Stimulated activated CD4-positive, alpha-beta T cell treated with anti-CD3 and anti-CD28 coated beads, Interleukin-2, amount 100 ng/mL, for 48 hours (primary cell): ENCODE measurements at places on chromosomes 2 and 18.

- DNase-seq: no peak
These were observed 28.6 kb downstream of the LRRC30 start for GRCh38 chr18:7259475-7259874.

GRCh38 chr18:61854578-61855448, 38.0 kb downstream of the RNF152 start:
- no peak for DNase-seq

DNA sequence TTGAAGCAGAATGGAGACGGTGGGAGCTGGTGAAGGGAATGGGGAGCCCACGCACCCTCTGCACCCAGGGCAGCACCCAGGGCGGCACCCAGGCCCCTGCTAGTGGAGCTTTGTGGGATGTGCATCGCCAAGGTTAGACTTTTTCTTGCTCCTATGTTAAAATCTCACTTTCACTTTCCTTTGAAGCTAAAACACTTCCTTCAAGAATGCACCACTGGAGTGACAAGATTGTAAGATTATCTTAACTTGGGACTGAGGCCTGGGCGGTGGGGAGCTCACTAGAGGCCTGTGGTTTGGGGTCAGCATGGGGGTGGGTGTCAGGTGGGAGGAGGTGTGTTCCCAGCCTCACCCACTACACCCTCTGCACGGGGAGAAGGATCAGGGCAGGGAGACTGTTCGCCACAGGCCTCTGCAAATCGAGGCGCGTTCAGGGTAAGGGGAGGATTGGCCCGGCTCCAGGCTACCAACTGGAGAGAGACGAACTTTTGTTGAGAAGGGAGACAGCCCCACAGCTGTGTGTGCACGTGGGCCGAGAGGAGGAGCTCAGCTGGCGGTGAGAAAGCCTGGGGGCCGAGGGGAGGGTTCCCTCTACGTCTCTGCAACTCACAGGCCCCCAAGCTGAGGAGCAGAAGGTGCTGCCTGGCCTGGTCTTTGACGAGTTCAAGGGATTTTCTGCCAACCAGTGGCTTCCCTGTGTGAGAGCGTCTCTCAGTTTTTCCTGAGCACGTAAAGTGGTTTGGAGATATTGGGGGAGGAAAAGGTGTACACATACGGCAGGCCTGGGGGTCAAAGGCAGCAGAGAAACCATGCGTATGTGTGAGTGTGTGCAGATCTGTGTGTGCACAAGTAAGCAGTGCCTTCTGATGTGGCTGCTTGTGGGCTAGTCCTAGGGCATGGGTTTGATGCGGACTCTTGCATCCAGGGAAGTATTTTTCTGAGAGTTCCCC, 147.7 kb downstream of the KLHL29 start:
- DNase-seq: peak; percentile 29

GRCh38 chr2:219457784-219458369, 23.2 kb downstream of the SPEG start:
- DNase-seq: no peak

- no peak for DNase-seq
These were observed 55.2 kb downstream of the PARD6G start for GRCh38 chr18:80191907-80192652.

- no peak for DNase-seq
These were observed 86.8 kb upstream of the SP3 start for GRCh38 chr2:174051741-174052583.

DNA sequence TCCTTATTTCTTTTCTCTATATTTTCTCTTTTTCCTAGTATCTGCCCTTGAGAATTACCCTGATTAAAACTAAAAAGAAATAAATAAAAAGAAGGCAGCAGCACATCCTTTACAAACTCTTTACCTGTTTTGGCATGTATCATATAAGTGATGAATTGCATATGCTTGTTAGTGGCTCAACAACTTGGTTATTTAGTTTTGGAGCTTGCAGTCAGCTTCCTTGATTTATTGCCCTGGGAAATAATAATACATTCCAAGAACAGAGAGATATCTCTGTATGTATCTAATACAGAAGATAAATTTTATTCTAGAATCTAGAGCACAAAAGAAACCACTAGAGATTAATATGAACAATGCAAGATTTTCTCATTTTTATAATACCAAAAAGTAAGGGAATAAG, 139.8 kb upstream of the ZC3H15 start:
- DNase-seq: no peak

GRCh38 chr18:38693104-38693503, 1127.5 kb upstream of the CELF4 start:
- DNase-seq: no peak

DNA sequence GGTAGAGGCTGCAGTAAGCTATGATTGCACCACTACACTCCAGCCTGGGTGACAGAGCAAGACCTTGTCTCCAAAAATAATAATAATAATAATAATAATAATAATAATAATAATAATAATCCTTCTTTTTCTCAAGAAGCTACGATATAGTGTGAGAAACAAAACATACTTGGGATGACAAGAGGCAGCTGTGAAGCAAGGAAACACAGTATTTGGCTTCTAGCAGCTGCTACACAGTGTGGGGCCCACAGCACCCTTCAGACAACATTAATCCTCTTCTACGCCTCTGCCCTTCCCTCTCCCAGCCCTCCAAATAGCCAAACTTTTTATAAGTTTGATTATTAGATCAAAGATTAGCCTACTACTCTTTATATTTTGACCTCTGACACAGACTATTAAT, 62.2 kb downstream of the MYOM1 start:
- no peak for DNase-seq

GRCh38 chr18:50937183-50937582, 30.7 kb upstream of the ELAC1 start:
- DNase-seq: no peak

GRCh38 chr18:8721716-8722115, 16.4 kb downstream of the MTCL1 start:
- no peak for DNase-seq

DNA sequence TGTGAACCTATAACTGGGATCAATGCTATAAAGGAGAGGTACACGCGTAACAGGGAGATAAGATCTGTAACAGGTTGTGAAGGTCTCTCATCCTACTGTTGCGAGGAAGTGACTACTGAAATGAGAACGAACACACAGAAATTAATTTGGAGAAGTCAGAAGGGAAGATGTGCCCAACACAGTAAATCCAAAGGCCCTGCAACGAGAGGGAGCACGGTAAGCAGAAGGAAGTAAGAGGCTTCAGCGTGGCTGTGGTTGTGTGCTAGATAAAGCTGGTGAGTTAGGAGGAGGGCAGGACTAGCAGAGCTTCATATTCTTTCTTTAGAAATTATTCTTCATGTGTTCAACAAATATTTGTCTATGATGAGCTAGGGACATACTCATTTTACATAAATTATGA, 2.5 kb upstream of the ATG16L1 start:
- DNase-seq: no peak

GRCh38 chr2:23618794-23619530, 234.0 kb downstream of the KLHL29 start:
- DNase-seq: no peak

DNA sequence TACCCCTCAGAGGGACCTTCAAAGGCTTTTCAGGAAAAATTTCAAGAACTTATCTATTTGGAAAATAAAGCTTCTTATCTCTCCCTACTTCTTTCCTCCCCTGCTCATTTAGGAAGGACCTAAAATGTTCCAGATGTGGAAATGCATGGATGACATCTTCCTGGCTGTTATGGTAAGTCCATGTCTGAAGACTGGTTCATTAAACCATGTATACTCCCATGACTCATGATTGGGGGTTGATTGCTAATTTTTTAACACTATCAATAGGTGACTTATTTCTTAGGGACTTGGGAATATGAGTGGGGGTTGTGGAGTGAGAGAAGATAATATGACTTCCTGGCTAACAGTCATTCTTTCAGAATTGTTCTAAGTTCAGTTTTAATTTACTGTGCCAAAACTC, 104.0 kb upstream of the PARD3B start:
- DNase-seq: no peak

DNA sequence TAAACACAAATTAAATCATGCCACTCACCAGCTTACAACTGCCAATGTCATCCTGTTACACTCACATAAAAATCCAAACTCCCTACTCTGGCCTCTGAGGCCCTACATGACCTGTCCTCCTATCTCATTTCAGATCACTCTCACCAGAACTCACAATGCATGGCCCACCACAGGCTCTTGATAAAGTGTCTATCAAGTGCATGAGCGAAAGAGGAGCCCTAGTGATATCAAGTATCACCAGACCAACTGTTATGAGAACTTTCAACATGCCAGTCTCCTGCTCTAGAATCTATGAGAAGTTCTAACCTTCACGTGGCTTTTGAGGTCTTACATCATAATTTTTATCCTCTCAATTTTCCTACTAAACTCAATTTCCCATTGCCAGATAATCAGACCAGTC, 76.4 kb upstream of the CD226 start:
- no peak for DNase-seq

DNA sequence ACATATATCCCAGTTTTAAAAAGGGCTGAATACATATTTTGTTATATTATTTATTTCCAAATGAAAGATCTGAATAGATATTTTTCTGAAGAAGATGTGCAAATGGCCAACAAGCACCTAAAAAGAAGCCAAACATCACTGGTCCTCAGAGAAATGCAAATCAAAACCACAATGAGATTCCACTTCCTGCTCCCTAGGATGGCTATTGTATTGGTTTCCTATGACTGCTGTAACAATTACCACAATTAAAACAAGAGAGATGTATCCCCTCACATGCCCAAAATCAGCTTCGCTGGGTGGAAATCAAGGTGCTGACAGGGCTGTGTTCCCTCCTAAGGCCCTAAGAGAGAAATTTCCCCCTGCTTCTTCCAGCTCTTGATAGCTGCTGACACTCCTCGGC, 23.2 kb downstream of the ABCB11 start:
- no peak for DNase-seq

GRCh38 chr2:57461624-57462023, 585.0 kb upstream of the VRK2 start:
- no peak for DNase-seq

DNA sequence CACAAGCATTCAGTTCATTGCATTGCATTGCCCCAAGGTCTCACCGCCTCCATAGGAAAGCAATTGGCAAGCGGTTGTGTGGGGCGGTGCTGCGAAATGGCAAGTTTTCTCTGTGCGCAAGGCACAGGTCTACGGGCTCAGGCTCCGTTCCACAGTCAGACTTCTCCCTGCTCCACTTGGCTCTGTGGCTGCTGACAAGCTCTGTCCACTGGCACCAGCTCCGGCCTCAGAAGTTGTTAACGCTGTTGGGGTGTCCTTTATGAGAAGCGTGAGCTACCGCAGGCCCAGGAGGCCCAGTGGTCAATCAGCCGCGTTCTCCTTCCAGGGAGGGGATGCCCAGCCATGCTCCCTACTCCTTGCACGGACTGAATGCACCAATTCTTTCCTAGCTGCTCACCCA, 87.0 kb upstream of the GATA6 start:
- no peak for DNase-seq

GRCh38 chr2:43370705-43371104, 144.3 kb upstream of the ZFP36L2 start:
- DNase-seq: no peak

- peak; percentile 51 for DNase-seq
These were observed 2.9 kb upstream of the ATOH8 start for GRCh38 chr2:85750587-85751575.

GRCh38 chr2:108589372-108589771, 55.1 kb downstream of the LIMS1 start:
- no peak for DNase-seq

- peak; percentile 73 for DNase-seq
These were observed 73.2 kb downstream of the LRRFIP1 start for GRCh38 chr2:237700512-237701032.

DNA sequence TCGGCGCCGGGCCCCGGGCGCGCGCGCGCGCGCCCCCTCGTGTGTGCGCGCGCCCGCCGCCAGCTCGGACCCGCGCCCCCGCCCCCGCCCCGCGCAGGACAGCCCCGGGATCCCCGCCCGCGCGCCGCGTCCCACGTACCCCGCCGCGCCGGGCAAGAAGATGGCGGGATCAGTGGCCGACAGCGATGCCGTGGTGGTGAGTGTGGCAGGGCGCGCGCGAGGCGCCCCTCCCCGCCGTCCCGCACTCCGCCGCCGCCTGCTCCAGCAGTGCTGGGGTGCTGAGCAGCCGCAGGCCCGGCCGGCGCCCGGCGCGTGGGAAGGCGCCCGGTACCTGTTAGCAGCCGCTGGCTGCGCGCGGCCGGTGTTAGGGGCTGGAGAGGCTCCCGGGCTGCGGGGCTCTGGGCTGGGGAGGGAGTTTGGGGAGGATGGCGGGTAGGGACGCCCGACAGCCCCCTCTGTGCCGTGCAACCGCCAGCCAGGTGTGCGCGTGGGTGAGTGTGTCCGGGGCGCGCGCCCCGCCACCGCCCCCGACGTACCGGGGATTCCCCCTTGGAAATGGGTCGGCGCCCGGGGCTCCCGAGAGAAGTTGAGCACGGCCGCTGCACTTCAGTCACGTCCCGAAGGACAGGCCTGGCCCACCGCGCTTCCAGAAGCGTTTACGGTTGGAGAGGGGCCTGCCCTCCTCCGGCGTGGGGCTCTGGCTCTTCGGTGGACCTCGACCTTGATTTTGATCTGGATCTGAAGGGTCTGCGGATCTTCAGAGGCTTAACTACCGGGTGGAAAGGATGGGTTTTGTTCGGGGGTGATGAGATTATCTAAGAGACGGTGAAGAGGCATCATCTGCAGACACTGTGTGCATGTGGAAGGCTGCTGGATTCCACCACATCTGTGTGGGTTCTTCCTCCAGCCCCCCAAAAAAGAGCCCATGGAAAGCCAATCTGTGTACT, 697 bp downstream of the LGALSL start:
- DNase-seq: peak; percentile 43

DNA sequence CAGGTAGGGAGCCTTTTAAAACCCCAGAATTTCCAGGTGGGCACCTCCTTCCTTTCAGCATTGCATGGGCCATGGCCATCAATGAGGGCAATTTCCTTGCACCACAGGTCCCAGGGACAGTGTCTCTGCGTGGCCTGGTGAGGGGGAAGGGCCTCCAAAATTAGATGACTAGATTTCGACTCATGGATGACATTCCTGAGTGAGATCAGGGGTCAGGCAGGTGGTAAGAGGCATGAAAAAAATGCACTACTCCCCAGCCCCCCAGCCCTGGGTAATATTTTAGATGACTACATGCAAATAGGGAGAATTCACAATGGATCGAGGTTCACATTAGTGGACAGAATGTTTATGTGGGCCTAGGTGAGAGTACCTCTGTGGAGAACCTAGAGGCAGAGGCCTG, 19.0 kb upstream of the IGFBP5 start:
- no peak for DNase-seq

DNA sequence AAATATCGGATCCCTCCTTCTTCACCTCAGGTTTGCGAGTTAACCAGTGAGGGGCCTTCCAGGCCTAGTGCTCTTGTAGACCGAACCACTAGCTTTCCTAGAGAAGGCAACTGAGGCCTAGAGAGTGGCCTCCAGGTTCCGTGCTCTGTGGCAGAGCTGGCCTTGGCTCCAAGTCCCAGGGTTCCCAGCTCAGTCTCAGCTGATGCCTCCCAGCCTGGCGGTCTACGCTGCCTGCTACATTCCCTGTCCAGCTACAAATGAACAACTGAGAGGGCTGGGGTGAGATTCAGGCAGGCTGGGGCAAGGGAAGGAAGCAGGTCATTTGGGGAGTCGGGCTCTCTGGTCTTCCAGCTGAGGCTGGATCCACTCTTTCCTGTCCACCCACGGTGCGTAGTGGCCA, 2.3 kb downstream of the STEAP3 start:
- no peak for DNase-seq

GRCh38 chr2:157948856-157949255, 72.7 kb upstream of the ACVR1 start:
- no peak for DNase-seq
